Astrocyte of the hippocampus (primary cell): ENCODE measurements at places on chromosomes 12 and 14.
A peak's percentile ranks its signal among the peaks of the same experiment; 100 is the strongest.

- DNase-seq, result peak; percentile 16
These were observed 68.7 kb downstream of the CCDC91 start for GRCh38 chr12:28258998-28259397.

DNA sequence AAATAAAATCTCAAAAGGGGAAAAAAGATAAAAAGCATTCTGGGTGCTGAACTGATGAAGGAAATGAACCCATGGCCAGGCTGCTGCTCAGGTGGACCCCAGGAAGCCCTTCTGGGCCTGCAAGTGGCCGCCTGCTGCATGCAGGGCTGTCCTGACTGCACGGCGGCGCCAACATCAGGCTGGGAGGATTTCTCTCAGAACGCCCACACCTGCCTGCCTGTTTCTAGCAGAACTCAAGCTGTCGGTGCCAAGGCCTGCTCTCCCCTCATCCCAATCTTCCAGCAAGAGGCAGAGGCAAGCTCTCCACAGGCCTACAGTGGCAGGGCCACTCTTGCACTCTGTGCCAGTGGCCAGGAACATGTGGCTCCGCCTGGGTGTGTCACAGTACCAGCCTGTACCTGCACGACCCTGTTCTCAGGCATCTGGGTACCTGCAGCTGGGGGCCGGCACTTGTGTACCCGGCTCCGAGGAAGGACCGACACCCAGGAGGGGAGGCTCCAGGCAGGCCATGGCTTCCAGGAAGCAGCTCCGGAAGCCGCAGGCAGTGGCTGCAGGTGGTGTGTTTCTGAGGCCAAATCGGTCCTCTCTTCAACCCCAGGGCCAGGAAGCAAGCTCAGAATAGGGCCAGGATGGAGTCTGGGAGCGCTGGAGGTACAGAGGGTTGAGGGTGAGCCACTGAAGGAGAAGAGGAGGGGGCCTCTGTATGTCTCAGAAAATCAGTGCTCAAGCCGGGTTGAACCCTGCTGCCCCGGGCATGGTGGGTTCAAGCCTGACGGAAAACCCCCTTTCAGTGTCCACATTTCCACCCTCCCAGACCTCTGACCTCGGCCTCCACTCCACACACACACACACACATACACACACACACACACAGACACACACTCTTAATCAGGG lies 2.5 kb upstream of the INF2 start:
- no peak for DNase-seq

DNA sequence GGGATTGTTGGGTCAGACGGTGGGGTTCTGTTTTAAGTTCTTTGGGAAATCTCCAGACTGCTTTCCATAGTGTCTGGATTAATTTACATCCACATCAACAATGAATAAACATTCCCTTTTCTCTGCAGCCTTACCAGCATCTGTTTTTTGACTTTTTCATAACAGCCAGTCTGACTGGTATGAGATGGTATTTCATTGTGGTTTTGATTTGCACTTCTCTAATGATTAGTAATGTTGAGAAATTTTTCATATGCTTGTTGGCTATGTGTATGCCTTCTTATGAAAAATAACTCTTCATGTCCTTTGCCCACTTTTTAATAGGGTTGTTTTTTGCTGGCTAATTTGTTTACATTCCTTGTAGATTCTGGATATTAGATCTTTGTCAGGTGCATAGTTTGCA lies 140.8 kb upstream of the CNTN1 start:
- DNase-seq, result no peak

DNA sequence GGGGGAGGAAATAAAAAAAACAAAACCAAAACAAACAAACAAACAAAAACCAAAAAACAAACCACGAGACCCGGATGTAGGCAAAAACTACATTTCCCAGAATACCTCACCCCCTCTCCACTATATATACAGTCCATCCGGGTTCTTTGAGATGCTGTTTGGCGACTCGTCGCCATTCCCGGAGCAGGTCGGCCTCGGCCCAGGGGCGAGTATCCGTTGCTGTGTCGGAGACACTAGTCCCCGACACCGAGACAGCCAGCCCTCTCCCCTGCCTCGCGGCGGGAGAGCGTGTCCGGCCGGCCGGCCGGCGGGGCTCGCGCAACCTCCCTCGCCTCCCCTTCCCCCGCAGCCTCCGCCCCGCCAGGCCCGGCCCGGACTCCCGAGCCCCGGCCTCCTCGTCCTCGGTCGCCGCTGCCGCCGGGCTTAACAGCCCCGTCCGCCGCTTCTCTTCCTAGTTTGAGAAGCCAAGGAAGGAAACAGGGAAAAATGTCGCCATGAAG lies at the start of gene RNF10:
RNF10 (plus strand) TSS at position 154 of the 500 bp plus-strand sequence. CDS start 456 bp downstream, outside the sequence.
- peak; percentile 93 for DNase-seq

- DNase-seq, result peak; percentile 77
These were observed 436.3 kb downstream of the DPF3 start for GRCh38 chr14:72457641-72458040.

DNA sequence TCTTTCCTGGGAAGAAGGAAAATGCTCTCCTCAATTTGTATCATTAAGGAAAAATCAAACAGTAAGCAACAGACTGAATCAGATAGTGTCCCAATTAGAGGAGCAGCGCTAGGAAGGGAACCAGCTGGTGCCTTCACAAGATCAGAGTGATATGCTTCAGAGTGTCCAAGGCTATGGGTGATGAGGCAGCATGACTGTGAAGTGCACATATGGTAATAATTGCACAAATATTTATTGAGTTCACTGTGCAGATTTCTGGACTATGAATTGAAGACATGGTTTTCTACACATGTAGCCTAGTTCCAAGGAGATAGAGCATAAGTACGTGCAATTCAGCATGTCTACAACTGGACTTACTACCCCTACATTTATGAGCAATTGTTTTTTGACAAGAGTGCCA lies 78.8 kb upstream of the EVL start:
- DNase-seq, result no peak

DNA sequence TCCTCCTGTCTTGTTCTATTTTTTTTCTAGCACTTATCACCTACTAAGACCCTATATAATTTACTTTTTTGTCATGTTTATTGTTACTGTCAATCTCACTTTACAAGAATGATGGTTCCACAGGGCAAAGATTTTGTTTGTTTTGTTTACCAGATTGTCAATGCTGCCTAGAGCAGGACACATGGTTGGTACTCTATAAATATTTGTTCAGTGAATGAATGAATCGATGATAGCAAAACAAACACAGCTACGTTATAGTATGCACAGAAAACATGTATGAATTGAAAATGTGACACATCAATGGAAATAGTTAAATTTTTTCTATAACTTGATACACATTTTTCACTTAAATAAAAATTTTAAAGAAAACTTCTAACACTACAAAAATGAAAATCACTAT lies 67.1 kb upstream of the KRR1 start:
- no peak for DNase-seq
